ENCODE measurements at places on chromosomes 2 and 18.
A peak's percentile ranks its signal among the peaks of the same experiment; 100 is the strongest.

- DNase-seq, result no peak
These were observed 26.3 kb upstream of the CASP8 start for GRCh38 chr2:201233812-201234662.

- peak; percentile 72 for DNase-seq
These were observed 163.8 kb downstream of the FAM210A start for GRCh38 chr18:13562494-13563029.

- no peak for DNase-seq
These were observed 24.2 kb downstream of the VRK2 start for GRCh38 chr2:58070765-58071164.

DNA sequence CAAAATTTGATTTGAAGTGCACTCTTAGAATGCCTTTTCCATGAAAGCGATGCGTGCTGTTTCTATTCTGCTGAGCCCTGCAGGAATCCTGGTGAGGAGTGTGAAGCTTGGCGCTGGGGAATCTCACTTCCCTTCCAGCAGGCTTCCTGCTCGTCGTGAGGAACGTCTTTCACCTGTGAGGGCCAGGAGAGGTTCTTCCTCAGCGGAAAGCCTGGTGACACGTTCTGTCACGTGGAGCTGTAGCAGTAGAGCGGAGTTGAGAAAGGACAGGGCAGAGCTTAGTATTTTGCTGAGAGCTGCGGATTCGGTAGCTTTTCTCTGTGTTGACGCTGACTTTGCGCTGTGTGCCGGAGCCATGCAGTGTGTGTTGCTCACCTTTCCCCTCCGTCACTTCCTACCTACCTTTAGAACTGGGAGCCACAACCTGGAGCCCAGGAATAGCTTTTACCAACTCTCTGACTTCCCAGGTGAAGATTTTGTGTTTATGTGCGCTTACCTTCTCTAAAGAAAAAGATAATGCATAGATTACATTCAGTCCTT is 294.8 kb downstream of the PTGR3 start:
- no peak for DNase-seq

DNA sequence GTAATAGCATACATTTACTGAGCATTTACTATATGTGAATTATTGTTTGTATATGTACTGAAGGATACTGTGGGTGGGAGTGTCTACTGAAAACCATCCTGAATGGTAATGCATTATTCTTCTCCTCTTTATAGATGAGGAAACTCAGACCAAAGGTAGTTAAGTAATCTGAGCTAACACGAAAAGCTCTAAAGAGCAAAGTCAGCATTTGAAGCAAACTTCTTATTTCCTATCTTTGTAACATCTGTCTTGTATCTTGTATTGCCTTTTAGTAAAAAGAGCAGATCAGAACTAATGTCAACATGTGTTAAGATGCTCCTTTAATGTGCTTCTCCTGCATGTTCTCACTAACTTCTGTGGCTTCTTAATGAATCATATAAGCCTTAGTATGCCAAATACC is 382.8 kb upstream of the NXPH2 start:
- DNase-seq, result no peak

- DNase-seq, result no peak
These were observed 49.3 kb downstream of the DNMT3A start for GRCh38 chr2:25292408-25292807.

- DNase-seq, result no peak
These were observed 370.4 kb downstream of the CLIP4 start for GRCh38 chr2:29485631-29486030.

DNA sequence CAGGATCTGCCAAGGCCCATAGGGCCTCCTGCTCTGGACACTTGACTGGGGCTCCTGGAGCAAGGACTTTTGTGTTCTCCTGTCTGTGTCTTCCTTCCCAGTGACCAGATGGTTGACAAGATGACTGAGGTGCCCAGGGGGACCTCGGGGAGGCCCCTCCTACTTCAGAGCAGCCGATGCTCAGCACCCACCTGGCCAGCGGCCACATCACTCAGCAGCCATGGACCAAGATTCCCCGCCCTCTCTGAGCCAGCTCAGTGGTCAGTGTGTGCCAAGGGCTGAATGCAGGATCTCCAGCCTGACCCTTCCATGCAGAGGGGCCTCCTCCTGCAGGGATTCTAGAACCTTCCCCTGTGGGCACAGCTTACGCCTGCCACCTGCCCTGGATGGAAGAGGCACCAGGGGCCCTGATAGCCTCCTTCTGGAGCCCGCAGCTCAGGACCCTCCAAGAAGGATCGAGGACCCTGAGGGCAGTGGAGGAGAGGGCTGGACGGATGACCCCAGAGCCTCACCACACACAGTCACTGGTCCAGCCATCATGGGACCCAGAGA is 87.4 kb upstream of the GPC1 start:
- DNase-seq, result no peak

- no peak for DNase-seq
These were observed 22.2 kb downstream of the RMDN2 start for GRCh38 chr2:37947306-37947705.

GRCh38 chr2:42101206-42102023 is 53.6 kb downstream of the PKDCC start:
- DNase-seq, result no peak

GRCh38 chr2:200765139-200765951 is 46.4 kb upstream of the BZW1 start:
- no peak for DNase-seq

DNA sequence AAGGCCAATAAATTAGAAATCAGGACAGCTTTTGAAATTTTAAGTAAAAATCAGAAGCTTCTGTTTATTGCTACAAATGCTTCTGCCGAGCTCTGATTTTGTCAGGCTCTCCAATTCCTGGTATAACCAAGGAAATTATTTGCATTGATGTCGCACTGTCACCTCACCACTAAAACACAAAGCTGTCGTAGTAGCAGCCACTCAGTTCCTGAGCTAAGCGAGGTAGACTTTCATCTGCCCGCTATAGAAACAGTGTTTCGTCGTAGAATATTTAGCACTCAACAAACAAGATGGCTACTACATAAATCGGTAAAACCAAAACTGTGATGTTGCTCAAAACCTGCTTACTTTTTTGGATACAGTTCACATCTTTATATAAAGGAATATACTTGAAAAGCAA is 141.3 kb upstream of the FOSL2 start:
- no peak for DNase-seq

DNA sequence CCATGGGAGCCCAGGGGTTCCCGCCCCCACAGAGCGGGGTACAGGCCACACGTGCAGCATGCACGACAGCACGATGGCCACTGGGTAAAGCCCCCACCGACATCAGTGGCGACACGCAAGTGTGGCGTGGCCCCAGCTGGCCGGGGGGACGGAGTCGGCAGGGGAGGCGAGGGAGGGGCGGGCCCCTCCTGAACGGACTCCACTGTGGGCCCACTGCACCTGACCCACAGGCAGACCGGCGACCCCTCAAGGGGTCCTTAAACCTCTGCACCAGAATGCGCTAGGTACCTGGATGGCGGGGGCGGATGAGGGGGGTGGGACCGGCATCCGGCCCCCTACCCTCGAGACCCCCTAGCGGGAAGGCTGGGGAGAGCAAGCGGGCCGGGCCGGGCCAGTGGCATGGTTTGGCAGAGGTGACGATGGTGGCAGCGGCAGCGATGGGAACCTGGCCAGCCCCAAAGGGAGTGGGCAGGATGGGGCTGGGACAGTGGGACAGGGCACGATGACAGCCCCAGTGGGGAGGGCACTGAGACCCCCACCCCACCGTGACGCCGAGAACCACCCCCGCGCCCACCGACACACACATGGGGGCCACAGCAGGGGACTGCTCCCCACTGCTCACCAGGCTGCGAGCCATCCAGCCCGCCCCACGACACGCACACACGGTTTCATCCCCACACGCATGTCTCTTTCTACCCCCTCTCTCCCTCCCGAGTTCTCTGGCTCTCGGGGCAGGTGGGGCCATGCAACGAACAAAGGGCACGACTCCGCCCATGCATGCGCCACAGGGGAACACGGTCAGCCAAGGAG is 91.9 kb upstream of the ANKRD30BL start:
- DNase-seq, result no peak

- DNase-seq, result no peak
These were observed 232.6 kb upstream of the SKOR2 start for GRCh38 chr18:47484068-47484467.

- no peak for DNase-seq
These were observed 129.1 kb upstream of the DOCK10 start for GRCh38 chr2:225171350-225171749.

DNA sequence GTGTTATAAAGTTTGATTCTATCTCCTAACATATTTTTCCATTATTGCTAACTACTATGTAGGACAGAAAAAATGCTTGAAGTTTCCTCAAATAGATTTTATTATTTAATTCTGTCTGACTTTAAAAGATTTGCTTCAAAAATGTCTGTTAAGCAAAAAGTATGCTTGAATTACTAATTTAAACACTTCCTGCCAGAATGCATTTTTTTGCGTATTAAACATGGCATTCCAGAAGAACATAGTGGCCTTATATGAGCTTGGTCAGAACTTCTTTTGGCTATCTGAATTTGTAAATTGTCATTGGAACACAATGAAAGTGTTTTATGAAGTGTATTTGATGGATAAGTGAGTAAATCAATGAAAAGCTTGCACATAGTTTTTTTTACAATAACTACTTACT is 37.8 kb downstream of the MBD5 start:
- DNase-seq, result no peak

- no peak for DNase-seq
These were observed 47.1 kb downstream of the HS6ST1 start for GRCh38 chr2:128271597-128271910.

DNA sequence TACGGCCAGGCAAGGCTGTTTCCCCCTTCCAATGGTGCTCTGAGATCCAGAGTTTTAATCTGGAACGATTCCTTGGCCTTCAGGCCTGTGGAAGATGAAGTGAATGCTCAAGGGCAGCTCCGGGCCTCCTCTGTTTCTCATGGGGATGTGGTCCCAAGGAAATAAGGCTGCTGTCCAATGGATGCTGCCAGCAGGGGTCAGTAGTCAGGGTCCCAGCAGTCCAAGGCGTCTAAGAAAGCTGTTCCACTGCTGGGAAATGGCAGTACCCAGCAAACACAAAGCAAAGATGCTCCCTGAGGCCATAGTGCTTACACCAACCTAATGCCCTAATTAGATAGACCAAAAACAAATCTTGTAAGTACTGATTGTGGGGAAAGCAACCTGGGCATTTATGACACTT is 12.5 kb downstream of the NMS start:
- DNase-seq, result peak; percentile 29

DNA sequence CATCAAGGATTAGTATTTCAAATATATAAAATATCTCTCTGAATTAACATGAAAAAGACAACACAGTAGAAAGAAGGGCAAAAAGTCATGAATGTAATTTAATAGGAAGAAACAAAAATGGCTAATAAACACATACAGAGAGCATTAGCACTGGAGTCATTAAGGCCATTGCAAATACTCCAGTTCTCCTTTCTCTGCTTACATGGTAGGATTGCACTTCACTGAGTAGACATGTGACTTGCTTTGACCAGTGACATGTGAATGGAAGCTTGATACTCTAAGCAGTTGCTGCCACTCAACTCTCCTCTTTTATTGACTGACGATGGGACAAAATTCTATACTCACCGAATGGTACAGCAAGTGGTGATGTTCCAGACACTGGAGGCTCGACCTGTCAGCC is 153.9 kb upstream of the LGALSL start:
- no peak for DNase-seq

GRCh38 chr2:19874726-19875125 is 27.1 kb downstream of the TTC32 start:
- DNase-seq, result no peak

DNA sequence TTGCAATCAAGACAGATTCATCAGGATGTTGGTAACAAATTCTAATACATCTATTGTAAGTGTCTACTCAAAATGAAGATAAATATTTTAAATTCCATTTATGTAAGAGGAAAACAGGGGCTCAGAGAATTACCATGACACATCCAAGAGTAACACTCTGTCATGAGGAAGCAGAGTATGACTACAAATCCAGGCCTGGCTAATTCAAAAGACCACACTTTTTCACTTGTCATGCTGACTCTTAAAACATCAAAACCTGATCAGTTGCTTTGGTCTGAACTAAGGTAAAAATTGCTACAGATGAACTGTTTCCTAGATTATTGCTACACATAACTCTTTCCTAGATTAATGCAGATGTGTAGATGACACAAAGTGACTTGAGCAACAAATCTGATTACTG is 880.6 kb downstream of the TSN start:
- no peak for DNase-seq

DNA sequence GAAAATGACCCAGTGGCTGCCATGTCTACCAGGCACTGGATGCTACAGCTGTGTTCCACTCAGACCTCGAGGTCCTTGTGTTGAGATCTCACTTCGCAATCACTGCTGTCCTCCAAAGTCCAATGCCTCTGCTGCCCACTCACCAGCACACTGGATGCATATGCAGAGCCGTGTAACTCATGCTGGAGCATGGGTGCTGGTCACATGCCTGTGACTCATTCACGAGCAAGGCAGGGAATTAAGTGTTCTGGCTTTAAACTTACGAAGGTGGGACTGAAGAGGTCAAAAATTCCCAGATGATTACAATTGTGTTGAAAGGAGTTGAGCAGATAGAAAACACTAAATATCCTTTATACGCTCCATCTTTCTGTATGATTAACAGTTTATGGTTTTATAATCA is 417.5 kb downstream of the NUP35 start:
- DNase-seq, result no peak

- DNase-seq, result peak; percentile 43
These were observed 49.9 kb downstream of the MTCL1 start for GRCh38 chr18:8754995-8755960.

- DNase-seq, result no peak
These were observed 81.4 kb upstream of the RGPD5 start for GRCh38 chr2:109712746-109713145.

DNA sequence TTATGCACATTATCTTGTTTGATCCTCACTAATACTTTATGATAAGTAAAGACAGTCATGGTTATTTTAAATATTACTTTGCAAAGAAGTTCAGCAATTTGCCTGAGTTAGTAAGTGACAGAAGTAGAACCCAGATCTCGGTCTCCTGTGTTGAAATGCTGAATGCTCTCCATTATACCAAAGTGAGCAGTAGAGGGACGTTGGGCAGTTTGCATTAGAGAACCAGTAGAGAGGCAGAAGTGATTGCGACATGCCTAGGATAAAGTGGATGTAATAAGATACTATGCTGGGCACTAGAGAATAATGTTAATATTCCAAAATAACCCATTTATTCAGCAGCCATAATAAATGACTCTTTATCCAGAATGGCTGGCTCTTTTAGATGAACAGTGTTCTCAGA is 201.0 kb downstream of the PMAIP1 start:
- no peak for DNase-seq

DNA sequence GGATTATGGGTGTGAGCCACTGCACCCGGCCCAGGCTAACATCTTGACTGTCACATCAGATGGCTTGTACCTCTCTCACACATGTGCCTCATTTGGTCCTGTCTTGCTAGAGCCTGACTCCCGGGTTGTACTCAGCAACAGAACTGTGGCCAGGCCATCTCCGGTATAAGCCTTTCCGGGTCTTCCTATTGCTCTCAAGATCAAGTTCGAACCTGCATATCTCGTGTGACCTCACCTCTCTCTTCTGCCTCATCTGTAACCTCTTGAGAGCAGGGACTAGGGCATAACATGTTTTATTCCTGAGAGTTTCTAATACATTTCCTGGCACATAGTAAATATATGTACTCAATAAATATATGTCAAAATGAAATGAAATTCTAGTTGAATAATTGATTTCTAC is 114.0 kb downstream of the ACAA2 start:
- DNase-seq, result no peak

GRCh38 chr2:97348265-97348664 is 235.3 kb downstream of the ANKRD36 start:
- DNase-seq, result no peak

All from KBM-7 (cell line).